ENCODE measurements at places on chromosomes 3 and 15.

DNA sequence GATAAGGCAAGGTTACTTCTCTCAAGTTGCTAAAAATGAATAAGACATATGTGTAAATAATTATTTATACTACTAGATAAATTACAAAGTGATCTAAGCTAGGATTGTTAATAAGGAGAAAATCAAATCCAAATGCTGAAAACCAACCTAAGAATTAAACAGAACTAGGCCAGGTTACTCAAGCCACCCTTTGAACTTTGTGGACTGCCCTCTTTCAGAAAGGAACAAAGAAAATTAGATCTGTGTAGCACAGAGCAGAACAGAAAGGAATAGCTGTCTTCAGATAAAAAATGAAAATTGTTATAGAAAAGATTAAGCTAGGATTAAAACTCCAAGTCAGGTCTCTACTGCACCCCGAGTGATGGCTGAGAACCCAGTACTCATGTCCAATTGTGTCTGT lies 158.2 kb upstream of the LRIG1 start:
- DNase-seq: no peak

- DNase-seq: no peak
Measured at GRCh38 chr3:48685293-48685602, 467 bp downstream of the NCKIPSD start.

DNA sequence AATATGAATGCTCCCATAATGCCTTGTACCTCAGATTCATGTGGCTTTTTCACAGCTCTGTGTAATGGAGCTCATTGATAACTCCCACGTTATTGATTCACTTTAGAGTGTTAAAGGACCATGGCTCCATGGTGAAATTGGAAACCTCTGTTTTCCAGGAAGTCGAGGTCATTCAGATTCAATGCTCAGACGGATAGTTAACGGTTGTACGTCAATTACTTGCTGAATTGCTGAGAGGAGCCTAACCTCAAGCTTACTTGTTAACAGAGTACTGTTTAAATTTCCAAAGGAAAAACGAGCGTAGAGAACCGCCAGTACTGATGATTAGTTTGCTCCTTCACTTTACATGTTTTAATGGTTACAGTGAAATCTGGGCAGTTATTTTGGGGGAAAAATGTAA lies 11.1 kb downstream of the ABHD17C start:
- DNase-seq: no peak

DNA sequence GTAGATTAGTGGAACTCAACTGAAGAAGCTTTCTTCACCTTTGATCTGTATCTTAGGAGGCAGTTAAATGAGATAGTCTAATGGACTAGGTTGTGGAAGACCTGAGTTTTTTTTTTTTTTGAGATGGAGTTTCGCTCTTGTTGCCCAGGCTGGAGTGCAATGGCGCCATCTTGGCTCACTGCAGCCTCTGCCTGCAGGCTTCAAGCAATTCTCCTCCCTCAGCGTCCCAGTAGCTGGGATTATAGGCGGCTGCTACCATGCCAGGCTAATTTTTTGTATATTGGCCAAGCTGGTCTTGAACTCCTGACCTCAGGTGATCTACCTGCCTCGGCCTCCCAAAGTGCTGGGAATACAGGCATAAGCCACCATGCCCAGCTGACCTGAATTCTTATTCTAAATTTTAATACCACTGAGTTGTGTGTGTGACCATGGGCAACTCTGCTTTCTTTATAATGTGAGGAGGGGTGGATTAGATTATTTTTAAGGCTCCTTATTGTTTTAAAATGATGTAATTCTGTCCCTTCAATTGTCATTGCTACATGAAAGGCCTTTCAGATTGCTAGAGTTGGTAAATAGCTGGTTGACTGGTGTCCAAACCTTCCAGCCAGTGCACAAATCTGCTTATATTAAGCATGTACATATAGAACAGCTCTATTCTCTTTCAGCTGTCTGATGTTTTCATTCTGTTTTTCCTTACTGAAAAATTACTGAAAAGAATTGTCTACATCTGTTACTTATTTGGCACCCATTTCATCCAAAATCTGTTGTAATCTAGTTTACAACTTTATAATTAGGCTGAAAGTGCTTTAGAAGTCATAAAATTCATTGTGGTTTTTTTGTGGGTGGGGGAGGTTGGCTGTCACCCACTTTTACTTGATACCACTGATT lies 2.3 kb downstream of the LNP1 start:
- no peak for DNase-seq

DNA sequence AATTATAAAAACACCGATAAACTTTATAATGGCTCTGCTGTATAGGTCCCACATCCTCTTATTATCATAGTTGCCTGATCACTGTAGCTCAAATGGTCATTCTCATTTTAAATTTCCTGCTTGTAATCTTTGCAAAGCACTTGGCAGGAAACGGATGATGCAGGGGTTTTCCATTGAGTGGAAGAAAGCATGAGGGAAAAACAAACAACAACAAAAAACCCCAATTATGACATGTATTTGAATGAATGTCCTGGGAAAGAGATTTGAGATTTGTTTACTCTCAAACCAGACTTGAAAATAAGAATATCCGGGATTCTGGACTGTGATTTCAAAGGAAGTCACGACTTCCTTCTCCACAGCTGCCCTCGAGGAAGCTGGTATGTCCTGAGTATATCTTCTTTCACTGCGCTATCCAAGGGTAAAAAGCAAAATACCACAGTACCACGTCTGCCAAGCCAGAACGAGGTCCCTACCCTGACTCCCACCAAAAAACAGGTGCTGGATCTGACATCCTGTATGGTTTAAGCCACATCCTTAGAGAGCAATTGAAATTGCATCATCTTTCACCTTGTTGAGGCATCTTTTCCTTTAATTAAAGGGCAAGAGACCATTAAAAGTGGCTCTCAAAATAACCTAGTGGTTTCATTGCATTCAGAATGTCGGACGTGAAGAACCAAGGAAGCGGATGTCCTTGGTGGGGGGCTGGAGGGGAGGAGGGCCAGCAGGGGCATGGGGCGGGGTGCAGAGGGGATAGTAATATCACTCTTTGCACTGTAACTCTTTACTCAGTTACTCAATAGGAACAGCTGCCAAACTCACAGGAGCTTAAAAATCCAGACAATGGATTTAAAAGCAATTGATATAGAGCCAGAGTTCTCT lies 13.5 kb upstream of the TIPIN start:
- no peak for DNase-seq

- DNase-seq: no peak
Measured at GRCh38 chr3:38578081-38578475, 71.4 kb downstream of the SCN5A start.

DNA sequence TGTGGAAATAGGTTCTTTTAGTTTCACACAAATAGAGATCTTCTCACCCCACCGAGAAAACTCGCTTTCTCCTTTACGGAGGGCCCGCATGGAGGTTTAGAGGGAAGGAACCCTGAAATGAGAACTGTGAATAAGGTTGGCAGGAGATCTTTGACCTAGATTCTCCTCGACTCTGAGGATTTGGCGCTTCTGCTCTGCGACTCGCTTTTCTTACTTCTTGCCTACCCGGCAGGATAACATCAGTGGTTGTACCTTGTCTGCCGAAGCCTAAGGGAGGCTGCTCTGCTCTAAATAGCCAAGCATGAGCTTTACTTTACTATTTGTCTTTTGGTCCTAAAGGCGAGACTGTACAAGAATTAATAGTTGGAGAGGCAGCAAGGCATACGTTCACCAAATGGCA lies 473.3 kb upstream of the TPRG1 start:
- DNase-seq: no peak

DNA sequence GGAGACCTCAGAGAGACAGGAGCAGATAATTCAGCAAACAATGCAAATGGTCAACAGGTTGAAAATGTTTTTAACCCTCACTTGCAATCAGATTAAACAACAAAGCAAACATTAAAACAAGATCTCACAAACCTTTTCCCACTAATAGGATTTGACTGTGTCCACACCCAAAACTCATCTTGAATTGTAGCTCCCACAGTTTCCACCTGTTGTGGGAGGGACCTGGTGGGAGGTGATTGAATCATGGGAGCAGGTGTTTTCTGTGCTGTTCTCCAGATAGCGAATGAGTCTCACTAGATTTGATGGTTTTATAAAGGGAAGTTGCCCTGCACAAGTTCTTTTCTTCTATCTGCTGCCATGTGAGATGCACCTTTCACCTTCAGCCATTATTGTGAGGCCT lies 1.3 kb upstream of the LYSMD4 start:
- no peak for DNase-seq

DNA sequence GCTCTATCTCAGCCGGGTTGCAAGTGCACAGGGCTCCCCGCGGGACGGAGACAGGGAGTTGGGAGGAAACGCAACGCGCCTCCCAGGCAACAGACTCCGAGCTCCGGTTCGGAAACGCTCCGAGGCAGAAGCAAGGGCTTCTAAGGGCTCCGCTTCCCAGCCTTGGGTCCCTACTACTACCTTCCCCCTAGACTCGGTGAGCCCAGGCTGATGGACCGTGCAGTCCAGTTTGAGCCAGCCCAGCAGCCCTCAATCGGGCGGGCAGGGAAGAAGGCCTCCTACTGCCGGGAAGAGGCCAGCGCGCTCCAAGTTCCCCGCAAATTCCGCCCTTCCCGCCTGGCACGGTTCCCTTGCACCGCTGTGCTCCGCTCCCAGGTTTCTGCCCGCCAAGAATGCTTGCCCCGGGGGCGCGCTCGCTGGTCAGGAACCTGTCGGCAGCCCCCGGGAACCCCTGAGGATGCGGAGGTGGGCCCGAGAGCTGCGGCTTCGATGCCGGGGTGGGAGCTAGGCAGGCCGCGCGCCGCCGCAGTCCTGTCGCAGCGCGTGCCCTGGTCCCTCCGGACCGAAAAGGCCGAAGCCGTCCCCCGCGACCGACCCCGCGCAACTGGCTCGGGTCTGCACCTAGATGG lies 728 bp downstream of the TRANK1 start:
- DNase-seq: peak; percentile 14

DNA sequence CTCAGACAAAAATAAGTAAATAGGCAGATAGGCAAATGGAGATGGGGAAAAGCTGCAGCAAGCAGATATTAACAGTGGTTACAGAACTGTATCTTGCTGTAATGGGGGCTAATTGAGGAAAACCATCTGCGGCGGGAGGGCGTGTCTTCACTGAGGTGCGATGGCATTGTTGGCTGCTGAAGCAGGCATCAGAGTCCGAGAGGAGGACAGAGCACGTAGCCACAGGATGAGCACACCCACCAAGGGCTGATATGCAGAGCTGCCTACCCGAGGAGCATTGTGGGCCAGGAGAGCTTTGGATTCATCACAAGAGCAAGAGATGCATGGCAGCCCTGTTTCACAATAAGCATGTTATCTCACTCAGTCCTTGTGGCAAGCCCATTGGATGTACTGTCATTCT lies 30.4 kb downstream of the CHRNA7 start:
- no peak for DNase-seq

DNA sequence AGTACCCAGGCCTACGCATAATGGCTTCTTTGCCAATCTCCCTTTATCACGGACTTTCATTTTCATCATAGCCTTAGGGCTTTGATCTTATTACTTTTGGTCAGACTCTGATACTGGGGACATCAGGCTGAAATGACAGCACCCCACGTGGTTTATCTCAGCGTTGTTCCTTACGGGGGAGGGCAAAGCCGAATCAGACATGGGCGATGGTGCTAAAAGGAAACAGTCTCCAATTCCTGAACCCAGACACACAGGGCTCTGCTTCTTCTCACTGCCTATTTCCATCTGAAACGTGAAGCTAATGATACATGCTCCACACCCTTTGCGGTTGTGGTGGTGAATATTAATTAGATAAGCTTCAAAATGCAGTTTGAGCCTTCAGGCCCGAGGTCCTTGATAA lies 59.4 kb upstream of the CD47 start:
- no peak for DNase-seq

GRCh38 chr15:91488452-91488851 lies 365.1 kb upstream of the SLCO3A1 start:
- DNase-seq: no peak

DNA sequence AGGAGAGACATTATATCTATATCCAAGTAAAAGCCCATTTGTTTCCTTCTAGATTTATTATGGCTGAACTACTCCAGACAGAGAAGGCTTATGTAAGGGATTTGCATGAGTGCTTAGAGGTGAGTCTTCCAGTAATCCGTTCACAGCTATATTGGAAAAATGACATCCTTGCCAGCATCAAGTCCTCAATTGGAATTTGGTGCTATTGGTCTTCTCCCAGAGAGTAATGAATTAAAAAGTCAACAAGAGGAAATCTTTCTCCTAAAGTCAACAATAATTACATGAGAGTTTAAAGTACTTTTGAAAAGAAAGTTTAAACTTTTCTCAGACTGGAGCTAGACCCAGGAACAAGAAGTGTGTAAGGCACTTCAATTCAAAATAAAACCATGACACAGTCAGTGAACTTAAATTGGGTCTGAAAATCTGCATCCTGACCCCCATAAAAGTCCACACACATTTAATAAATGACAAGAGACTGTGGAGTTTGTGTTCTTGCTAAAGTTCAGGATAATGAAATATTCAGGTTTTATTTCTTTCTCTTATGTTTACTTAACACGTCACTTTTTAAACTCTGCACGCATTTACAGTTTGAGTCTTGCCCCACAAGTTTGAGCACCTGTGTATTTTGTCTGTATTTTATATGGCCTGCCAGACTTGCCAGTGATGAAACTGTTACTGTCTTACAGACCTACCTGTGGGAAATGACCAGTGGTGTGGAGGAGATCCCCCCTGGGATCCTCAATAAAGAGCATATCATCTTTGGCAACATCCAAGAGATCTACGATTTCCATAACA lies 268.2 kb upstream of the UMPS start:
- no peak for DNase-seq

GRCh38 chr15:68231102-68231818 lies 1.7 kb upstream of the CLN6 start:
- no peak for DNase-seq

DNA sequence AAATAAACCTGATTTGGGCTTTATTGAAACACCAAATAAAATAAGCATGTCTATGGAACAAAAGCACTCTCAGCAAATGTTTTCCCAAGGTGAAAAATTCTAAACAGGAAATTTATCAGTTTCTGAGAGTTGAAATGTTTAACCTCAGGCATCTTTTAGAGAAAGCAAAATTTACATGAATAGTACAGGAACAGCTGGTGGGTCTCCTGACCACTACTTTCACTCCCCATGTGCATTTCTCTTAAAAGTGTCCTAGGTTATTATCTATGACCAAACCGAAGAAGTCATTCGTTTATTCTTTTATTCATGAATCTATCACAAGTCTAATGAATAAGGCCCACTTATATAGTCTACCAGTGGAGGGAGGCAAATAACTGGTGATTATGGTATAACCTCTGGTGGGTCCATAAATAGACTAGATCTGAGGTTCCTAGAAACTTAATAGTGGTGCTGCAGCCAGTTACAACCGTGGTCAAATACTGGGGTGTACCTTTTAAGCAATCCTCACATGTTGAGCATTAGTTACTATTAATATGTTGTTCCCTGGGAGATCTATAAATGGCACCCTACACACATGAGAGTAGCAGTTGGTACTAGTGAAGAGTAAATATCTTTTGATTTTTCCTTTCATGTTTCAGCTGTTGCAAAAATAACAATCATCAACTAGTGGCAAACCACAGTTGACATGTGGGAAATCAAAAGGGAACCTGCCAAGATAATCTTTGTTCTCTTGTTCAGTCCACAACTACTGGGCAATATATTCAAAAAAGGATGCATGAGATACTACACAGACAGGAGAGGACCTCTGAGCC lies 169.3 kb upstream of the STAC start:
- no peak for DNase-seq

Measured in activated T-cell treated with anti-CD3 and anti-CD28 coated beads for 24 hours (primary cell).